NCI-H69 (cell line): ENCODE measurements at places on chromosomes 3 and 15.
A peak's percentile ranks its signal among the peaks of the same experiment; 100 is the strongest.

DNA sequence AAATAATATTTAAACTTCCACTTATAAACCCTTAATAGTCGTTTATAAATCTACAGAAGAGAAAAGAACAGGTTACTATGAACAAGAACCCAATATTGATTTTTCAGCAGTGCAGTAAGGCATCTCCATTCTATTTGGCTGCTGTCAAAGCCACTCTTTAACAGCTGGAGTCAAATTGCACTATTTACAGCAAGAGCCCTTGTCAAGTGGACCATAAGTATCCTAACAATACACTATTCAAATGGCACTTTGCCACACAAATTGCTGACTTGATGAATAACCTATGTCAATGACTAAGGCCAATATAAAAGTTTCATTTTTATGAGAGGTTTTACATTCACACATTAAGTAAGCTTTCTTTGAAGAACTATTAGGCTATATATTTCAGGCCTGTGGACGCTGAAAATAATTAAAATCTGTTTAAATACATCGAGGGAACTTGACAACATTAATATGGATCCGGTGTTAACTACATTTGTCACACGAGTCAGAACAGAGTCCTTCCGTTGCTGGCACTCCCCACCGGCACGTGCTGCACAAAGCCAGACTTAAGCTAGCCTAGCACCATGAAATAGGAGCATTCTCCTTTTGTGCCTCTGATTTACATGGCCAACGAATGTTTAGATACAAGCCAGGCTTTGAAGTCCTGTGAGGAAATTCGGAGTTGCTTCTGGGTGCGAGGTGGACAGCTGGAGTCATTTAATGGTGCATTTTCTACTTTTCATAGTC lies 100.5 kb downstream of the WDR72 start:
- peak; percentile 98 for DNase-seq

DNA sequence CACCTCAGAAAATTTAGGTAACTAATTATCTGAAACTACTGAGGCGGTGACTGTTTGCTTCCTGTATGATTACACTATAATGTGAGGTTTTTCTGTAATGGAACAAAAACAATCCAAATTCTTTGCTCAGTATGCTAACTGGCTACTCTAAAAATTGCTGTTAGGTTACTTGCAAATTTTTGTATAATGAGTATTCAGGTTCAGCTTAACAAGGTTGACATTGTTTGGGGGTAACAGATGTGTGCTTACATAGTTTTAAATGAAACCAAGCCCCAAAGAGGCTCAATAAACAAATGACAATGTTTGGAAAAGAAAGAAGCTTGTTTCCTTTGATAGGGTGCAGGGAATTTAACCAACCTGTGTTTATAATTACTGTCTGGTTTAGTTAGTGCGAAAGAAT lies 414.5 kb upstream of the MDFIC2 start:
- peak; percentile 0 for DNase-seq

- no peak for DNase-seq
Observed at GRCh38 chr3:31879365-31879764, 101.7 kb downstream of the OSBPL10 start.

DNA sequence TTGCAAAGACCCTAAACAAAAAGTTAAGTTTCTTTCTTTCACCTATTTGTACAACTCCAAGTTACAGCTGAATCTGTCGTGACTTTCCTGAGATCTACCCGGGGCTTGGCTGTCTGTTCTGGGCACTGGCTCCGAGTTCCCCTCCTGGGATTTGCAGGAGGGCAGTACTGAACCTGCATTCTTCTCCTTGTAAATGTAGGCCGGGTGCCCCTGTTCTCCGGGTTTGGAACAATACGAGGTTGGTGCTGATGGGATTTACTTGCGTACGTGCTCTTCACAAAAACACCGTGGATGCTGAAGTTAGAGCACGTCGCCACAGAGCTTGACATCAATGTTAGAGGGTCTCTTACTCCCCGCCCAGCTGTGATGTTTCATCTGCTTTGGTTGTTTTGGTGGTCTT lies 48.1 kb downstream of the KLHL25 start:
- no peak for DNase-seq

DNA sequence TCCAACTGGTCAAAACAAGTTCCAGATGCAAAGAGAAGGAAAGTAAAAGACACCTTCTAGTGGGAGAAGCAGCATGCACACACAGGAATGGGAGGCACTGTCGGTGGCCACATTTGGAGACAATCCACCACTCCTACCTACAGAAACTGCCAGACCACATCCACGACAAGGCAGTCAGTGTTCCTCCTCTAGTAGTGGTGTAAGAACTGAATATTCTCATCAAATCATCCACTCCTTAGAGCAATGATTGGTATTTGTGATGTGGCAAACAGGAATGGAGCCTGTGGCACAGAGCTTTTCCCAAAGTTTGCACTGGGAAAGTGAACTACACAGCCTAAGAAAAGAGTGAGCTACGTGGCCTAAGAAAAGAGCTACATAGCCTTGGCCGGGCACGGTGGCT lies 5.1 kb upstream of the SPINT1 start:
- no peak for DNase-seq

GRCh38 chr3:151101270-151101969 lies 16.0 kb downstream of the MED12L start:
- DNase-seq: no peak

DNA sequence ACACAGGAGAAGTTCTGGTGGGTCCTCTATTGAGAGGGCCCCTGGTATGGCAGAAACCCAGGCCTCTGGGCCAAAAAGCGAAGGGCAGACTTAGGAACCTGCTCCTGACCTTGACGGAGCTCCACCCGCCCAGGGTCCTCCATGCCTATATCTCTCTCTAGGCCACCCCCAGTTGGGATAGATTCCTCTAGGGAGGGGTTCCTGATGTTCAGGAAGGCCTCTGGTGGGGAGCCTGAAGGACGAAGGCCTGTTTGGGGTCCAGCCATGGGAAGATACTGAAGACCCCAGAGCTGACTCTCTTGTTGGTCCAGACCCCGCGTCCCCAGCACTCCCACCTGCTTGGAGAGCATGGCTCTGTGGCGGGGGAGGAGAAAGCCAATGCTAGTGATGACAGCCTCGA lies 104.2 kb downstream of the CORO2B start:
- no peak for DNase-seq

GRCh38 chr15:70259028-70259424 lies 161.3 kb upstream of the TLE3 start:
- no peak for DNase-seq

DNA sequence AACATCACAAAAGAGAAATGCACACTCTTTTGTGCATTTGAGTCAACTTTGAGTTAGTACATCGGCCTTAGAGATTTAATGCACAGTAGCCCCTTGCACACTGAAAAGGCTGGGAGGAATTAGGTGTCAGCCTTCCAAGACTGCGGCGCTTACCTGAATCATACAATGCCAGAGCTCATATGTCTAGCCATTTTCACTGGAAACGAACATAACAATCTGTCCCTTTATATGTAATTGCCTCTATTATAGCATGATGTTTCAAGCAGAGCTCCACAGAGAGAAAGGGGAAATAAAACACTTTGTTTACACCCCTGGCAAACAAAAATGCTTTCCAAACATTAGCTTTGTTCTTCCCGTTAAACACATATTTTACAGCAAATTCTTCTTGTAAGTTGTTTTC lies 315.7 kb upstream of the SLCO3A1 start:
- DNase-seq: peak; percentile 83

DNA sequence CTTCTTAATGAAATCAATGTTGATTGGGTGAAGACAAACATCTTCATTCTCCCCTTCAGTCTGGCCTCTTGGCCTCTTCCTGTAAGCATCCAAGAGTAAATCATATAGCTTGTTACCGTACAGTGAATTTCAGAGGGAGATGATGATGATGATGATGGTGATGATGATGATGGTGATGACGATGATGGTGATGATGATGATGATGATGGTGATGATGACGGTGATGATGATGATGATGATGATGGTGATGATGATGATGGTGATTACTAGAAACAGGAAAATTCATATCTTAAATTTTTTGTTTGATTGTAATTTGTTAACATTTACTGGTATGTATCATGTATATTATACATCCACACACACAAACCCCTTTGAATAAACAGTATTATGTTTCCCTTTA lies 256.1 kb upstream of the PLSCR5 start:
- no peak for DNase-seq

DNA sequence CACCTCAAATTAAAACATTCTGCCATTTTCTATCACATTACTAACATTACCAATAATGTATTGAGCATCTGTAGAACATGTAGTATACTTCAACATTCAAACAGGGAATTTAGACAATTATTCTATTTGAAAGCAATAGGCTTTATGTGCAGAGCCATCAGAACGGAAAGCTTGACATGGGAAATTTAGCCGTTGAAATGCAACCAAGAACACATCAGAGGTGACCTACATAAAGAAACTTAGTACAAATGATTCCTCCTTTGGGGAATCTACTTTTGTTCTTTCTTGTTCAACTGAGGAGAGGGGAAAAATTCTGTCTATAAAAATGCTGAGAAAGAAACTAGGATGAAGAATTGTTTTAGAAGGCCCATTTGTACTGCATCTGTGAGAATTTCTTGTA lies 38.6 kb upstream of the RBMS3 start:
- no peak for DNase-seq

- no peak for DNase-seq
Observed at GRCh38 chr3:13013994-13014754, 59.1 kb downstream of the IQSEC1 start.

GRCh38 chr3:100081986-100082692 lies 32.2 kb downstream of the FILIP1L start:
- DNase-seq: no peak

DNA sequence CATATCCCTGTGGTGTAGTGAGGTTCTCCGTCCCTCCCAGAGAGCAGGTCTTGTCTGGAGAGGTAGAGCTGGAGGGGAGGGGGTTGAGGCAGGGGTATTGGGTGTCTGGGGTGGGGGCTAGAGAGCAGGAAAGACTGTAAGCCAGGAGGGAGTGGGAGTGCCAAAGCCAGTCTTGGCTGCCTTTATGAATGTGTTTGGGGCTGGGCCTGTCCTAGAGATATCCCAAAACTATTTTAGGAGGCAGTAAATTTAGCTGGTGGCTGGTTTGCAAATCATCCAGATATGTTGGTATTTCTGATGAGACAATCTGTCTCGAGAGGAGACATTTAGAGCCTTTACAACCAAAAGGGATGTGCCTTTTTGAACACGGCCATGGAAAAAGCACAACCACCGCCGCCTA lies 166.6 kb downstream of the TLE3 start:
- no peak for DNase-seq

DNA sequence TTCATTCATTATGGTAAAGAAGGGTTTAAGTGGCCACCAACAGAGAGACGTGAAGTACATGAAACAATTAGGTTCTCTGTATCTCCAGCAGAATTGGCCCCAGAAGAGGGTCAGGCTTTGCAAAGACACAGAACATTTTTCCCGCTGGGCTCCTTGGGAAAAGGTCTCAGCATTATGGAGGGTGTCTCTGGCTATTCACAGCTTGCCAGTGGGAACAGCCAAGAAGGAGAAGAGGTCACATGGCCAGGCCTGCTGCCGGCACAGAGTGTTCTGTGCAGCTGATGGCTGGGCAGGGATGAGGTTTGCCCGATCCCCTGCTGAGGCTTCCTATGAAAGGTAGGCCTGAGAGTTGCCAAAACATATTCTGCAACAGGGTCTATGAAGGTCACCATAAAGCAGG lies 77.8 kb upstream of the LPP start:
- no peak for DNase-seq

DNA sequence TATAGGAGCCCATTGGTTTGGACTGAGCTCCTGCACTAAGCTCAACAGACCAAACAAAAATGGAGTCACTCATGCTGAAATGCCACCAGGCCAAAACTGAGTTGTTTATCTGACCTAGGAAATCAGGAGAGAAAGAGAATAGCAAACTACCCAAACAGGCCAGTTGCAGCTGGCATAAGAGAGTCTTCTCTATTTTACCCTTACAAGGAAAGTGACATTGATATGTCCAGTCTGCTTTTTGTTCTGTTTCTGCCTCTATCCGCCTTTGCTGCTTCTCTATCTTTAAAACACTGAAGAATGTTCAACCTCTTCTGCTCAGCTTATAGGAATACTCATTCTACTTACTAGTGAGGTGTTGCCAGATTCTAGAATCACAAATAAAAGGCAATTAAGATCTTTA lies 95.1 kb downstream of the ATP1B3 start:
- no peak for DNase-seq

DNA sequence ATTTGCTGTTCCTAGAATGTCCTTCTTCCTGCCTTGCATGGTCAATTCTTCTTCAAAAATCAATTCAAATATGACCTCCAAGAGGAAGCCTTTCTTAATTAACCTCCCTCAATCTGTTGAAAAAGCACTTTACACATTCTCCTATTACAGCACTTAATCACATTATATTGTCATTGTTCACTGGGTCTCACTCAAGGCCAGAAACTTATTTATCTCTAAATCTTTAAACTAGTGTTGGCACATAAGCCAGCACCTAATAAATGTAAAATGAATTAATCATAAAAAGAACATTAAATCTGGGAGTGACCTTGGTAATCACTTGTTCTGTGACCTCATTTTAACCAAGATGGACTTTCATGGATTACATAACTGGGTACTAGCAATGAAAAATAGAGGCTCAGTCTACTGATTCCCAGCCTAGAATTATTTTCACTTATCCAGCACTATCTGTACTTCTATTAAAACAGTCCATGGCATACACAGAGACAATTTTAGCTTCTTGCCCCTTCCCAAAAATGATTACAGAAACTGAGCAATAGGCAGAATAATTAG lies 22.1 kb downstream of the MSL2 start:
- DNase-seq: no peak

- peak; percentile 30 for DNase-seq
Observed at GRCh38 chr3:185069037-185070030, 83.5 kb downstream of the C3orf70 start.

DNA sequence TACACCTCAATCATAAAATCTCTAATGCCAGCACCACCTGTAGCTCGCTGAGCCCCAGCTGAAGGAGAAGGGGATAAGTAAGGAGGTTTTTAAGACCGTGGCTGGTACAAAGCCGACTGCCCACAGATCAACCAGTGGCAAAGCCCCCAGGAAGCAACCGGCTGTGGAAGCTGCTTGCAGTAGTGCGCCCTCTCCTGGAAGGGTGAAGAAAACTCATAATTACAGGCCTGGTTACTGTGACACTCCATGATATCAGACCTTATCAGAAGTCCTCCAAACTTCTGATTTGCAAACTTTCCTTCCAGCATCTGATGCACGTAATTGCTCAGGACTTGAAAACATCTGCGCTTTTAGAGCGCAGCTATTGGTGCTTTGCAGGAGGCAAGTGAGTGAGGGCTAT lies 63.1 kb upstream of the MCTP2 start:
- peak; percentile 31 for DNase-seq

- peak; percentile 96 for DNase-seq
Observed at GRCh38 chr15:56040081-56041035, 46.9 kb upstream of the NEDD4 start.

- DNase-seq: peak; percentile 44
Observed at GRCh38 chr15:69623392-69624154, 171.0 kb downstream of the RPLP1 start.
